Hepatocyte (in vitro differentiated cells): ENCODE measurements at places on chromosomes 12 and 14. TPM values are rescaled to one million over a fixed set of nuclear protein-coding genes. Genes with fewer than 3 reads are reported as not detected.

The CDKN3 gene
- 11.7 and 17.5 TPM in 2 replicates for total RNA-seq

The SLC25A47 gene
- 1.6 and 1.8 TPM in 2 replicates for total RNA-seq

DNA sequence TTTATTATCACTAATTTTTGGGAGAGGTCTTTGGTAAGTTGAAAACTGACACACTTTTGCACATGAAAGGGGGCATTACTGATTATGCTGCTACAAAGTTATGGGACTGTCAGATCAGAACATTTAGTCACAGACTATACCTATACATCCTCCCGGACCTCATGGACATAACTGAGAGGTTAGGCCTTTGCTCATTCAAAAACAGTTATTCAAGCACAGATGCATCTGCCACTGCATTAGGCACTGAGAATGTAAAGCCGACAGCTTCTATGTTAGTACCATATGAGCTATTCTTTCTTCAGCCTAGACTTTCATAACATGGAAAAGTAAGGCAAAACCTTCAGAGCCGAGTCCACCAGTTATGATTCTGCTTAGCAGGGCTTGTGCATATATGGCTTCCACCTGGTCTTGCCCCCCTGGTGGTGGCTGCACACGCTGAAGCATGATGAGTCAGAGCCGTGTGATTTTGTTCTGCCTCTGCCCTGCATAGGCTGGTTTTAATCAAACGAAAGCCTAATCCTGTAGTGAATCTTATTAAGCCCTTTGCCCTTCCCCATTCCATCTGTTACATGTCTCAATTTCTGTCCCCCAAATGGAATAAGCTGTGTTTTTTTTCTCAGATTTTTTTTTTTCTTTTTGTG, 21.8 kb upstream of the RNU6-8 start:
- peak; percentile 81 for DNase-seq

The HOXC12 gene
- not detected in 2 replicates for total RNA-seq

- no peak for DNase-seq
Observed at GRCh38 chr12:54479421-54479820, 6.0 kb upstream of the GTSF1 start.

The SERPINA12 gene
- 0.60 TPM in 1 of 2 replicates, not detected in the other for total RNA-seq

- no peak for DNase-seq
Observed at GRCh38 chr12:1350934-1351240, 243.5 kb downstream of the FBXL14 start.

- DNase-seq: no peak
Observed at GRCh38 chr14:99138999-99139865, 132.8 kb downstream of the BCL11B start.

The PLEKHD1 gene
- not detected in 2 replicates for total RNA-seq

DNA sequence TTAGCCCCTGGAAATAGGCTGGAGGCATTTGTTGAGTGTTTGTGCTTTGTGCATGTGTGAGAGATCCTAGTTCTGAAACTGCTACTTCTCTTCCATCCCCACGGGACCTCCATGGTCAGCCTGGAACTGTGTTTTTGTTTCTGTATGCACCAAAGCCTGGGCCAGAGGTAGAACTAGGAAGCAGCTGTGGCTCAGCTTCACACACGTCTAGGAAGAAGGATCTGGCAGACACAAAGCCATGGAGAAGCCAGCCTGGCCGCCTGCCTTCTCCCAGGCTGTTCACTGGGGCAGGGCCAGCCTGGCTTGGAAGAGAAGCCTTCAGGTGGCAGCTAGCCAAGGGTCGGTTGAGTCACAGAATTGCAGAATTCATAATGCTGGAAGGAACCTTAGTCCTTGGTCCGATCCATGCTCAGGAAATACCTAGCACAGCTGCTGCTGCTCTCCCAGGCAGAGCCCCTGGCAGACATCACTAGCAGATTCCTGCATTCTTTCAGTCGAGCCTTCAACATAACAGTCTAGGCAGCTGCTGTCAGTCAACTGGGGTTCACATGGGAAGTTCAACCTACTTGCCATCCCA, 27.0 kb downstream of the RIN3 start:
- DNase-seq: peak; percentile 82

DNA sequence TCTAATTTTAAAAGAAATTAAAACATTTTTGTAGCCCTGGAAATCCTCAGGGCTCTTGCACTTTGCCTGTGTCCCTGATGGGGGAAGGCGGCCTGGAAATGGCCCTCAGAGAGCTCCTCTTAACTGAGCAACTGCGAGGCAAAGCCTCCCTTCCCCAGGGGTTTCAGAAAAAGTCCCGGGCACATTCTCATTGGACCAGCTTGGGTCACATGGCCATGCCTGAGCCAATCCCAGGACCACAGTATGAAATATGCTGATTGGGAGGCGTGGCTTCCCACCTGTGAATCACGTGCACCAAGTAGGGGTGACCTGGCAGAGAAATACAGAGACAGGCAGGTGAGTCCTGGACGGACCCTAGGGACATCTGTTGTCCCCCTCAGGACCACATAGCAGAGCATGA, 90.4 kb upstream of the SFSWAP start:
- no peak for DNase-seq

GRCh38 chr12:120075034-120075616, 41.4 kb downstream of the RAB35 start:
- no peak for DNase-seq

GRCh38 chr14:28765169-28765830, 1.3 kb upstream of the FOXG1 start:
- no peak for DNase-seq

GRCh38 chr14:99562856-99563748, 40.9 kb downstream of the CCDC85C start:
- peak; percentile 90 for DNase-seq

- DNase-seq: no peak
Observed at GRCh38 chr12:28313631-28314030, 123.4 kb downstream of the CCDC91 start.

- DNase-seq: peak; percentile 94
Observed at GRCh38 chr14:65411656-65412031, 886 bp upstream of the FUT8 start.
